ENCODE measurements at places on chromosomes 16 and 17.

DNA sequence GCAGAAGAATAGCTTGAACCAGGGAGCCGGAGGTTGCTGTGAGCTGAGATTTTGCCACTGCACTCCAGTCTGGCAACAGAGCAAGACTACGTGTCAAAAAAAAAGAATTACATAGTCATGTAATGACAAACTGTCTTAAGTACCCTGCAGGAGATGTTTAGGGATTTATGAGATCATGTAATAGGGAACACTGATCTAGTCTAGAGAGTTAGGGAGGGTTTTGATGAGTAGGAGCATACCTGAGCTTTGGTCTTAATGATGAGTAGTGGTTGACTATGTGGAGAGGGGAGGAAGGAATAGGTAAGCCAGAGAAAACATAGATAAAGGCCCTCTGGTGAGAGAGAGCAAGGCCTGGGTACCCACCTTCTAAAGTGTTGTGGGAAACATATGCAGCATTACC is 30.1 kb upstream of the NF1 start:
- DNase-seq = no peak

- no peak for DNase-seq
Measured at GRCh38 chr16:30357715-30358576, 2.8 kb upstream of the CD2BP2 start.

DNA sequence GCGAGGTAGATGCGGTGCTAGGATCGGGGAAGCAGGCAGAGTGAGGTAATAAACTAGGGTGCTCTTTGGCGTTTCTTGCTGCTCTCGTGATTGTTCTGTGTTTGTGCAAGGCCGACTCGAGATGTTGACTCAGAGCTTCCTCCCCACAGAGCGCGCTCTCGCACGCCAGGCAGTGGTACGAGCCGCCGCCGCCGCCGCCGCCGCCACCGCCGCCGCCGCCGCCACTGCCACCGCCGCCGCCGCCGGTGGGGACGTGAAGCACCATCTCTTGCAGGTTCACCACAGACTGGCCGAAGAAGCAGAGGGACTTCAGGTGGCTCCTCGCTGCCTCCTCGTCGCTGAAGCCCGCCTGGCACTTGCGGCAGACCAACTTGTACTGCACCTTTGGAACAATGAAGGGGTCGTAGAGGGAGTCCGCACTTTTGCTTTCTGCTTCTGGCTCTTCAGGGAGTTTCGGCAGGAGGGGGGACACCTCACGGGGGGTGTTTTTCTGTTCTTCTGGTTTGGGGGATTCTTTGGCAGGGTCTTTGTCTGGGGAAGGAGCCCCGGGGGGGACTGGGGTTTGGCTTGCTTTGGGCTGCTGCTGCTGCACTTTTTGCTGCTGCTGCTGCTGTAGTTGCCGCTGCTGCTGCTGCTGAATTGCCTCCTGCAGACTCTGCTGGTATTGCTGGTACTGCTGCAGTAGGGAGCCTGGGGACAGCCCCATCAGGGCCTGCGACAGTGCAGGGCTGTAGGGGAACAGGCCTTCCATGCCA is 260.2 kb downstream of the ZFHX3 start:
- peak; percentile 73 for DNase-seq

DNA sequence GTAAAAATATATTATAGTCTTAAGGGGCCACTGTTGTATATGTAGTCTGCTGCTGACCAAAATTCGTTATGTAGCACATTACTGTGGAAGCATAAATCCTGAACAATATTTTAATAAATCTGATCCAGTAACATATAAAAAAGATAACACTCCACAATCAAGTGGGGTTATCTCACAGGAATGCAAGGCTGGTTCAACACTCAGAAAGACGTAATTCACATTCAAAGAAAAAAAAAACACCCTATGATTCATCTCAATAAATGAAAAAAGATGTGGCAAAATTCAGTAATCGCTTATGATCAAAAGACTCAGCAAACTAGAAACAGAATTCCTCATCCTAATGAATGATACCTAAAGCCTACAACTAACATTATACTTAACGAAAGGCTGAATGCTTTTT is 47.8 kb downstream of the CREBBP start:
- DNase-seq = no peak

- DNase-seq = no peak
Measured at GRCh38 chr16:67399218-67399733, 6.0 kb upstream of the TPPP3 start.

GRCh38 chr16:31874366-31875111 is 932 bp downstream of the ZNF267 start:
- no peak for DNase-seq

- DNase-seq = no peak
Measured at GRCh38 chr16:85062845-85063244, 35.2 kb downstream of the KIAA0513 start.

GRCh38 chr16:78648517-78648916 is 549.1 kb downstream of the WWOX start:
- DNase-seq = no peak

- DNase-seq = no peak
Measured at GRCh38 chr16:22022151-22022550, 14.2 kb downstream of the MOSMO start.

- DNase-seq = no peak
Measured at GRCh38 chr16:31853291-31853690, 20.3 kb upstream of the ZNF267 start.

DNA sequence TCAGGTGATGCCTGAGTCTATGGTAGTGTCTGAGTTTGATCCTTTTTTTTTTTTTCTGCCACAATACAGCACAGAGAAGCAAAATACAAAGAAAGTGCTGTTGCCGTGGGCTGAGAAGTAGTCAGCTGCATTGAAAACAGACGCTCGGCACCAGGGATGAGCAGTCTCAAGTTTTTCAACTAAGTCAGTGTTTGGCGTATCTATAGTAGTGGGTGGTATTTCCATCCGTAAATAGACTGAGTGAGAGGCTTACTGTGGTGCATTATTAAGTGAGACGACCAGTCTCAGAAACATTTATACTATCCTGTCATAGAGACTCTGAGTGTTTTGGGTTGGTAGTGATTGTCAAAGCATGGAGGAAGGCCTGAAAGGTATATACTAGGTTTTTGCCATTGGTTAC is 221.3 kb downstream of the SNX29 start:
- DNase-seq = no peak

Data from AG09309 (cell line).